Hematopoietic multipotent progenitor cell (in vitro differentiated cells): ENCODE measurements at places on chromosomes 3 and 15.

DNA sequence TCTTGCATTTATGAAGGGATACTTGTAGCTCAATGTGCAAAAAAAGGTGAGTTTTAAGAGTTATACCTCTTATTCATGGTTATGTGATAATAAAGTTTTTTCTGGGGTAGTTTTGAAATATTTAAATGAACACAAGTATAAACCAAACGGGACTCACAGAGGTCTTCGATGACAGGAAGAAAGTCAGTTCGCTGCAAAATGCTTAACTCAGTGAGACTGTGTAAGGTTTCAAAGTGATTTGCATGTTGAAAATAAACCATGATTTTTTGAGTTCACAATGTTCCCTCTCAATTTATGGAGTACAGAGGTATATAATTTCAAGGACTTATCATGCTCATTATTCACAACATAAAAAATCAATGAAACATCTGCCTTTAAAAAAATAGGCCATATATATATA, 36.3 kb upstream of the MYH15 start:
- DNase-seq = no peak

GRCh38 chr3:168467115-168467714, 371.5 kb upstream of the GOLIM4 start:
- peak; percentile 75 for DNase-seq

- no peak for DNase-seq
Observed at GRCh38 chr3:87367736-87368135, 91.4 kb upstream of the POU1F1 start.

DNA sequence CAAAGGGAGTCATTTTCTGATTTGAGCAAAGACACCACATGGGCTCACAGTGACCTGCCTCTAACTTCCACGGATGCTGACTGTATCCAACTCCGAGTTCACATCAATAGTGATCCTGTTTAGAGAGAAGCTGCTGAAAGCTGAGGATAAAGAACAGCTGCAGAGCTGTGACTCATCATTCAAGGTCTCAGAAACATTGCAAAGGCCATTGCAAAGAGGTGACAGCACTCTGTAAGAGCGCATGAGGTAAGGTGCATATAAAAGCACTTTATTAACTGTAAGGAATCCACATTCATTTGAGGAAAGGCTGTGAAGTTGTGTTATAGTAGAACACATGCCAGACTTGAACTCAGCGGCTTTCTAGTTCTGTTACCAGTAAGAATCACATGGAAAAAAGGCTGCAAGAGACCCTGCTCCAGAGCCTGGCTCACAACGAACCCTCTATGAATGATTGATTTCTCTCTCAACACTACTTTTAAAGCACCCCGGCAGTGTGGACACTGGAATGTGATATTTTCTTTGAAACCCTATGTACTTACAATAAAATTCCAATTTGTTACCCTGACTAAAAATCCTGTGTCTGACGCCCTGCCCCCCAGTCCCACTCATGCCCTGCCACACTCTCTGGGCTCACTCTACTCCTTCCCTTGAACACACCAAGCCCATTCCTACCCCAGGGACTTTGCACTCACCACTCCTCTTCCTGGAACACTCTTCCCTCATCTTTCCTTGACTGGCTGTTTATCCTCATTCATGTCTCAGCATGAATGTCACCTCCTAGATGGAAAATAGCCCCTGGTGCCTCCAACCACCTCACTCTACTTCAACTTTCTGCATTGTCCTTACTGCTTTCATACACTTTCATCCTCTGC, 111.2 kb downstream of the LSM3 start:
- no peak for DNase-seq

DNA sequence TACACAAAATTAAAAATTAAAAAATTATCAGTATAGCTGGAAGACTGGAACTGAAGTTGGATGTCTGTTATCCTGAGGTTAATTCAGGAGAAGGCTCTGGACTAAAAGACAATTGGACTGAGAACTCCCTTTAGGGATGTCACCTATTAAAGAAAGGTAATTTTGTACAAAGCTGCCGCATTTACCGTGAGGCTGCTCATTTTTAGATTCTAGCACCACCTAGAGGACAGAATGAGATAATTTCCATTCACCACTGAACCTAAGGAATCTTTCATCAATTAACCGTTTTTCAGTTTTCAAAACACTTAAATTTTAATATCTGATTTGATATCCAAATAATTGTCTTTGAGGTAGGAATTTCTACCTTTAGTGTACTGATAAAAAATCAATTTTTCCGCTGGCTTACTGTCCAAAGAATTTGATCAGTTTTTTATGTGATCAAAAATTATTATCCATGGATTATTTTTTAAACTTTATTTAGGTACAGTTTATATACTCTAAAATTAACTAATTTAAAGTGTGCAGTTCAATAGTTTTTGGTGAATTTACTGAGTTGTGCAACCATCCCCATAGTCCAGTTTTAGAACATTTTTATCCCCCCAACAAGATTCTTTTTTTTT, 106.7 kb upstream of the TNIK start:
- peak; percentile 29 for DNase-seq

GRCh38 chr3:142844339-142844977, 44.4 kb downstream of the PCOLCE2 start:
- no peak for DNase-seq

- no peak for DNase-seq
Observed at GRCh38 chr3:46386205-46386604, 15.5 kb downstream of the CCR5 start.

DNA sequence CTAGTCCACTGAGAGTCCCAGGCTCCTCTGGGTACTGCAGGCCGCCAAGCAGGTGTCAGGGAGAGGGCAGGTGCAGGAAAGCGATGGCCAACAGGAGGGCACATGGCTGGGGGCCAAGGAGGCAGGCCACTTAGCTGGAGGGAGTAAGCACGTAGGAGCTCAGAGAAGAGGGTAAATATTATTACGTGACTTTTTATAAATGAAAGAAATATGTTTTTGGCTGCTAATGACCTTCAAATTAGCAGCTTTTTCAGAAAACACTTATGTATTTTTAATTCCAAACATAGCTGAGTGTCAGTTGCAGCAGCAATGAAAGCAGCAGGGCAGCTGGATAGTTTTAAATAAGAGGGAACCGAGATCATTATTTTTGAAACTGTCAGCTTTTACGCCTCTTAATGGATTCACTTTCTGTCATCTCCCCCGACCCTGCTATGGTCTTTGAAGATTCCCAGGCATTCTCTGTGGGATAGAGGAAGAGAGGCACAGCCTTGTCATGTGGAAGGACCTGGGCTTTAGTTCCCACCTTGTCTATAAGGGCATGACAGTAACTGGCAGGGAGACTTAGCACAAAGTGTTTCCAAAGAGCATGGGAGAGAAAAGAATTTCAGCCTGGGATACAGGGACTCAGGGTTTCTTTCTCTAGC, 477.1 kb downstream of the EPHB1 start:
- no peak for DNase-seq

DNA sequence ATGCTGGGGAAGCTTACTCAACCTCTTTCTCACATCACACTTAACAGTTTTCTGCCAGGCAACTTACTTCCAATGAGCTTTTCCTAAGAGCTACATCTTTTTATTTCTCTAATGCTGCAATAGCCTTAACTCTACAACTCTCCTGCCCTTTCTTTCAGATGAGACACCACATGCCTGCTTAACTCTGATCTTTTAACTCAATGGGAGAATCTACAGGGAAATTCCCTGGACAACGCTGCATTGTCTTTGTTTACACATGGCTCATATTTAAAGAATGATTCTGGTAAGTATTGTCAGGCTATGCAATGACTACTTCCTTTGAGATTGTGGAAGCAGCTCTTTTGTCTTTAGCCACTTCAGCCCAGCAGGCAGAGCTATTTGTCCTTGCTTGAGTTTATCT, 353.1 kb upstream of the BCHE start:
- DNase-seq = no peak

GRCh38 chr3:107620534-107620933, 97.8 kb downstream of the BBX start:
- DNase-seq = no peak

DNA sequence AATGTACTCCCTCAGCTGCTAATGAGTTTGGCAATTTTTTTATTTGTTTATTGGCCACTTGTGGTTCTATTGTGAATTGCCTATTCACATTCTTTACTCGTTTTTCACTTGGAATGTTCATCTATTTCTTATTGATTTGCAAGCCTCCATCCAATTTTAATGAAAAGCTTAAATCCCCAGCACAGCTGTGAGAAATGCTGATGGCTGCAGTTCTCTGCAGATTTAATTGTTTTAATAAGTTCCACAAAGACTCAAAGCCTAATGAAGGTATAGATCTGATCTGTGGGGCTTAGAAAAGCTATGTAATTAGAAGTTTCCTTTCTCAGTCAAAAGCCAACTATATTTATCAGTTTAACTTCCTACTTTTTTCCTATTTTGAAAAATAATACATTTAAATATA, 41.5 kb downstream of the LYZL4 start:
- no peak for DNase-seq

GRCh38 chr15:40290918-40291574, 8.2 kb upstream of the ANKRD63 start:
- DNase-seq = no peak

- no peak for DNase-seq
Observed at GRCh38 chr15:38893925-38894242, 329.3 kb upstream of the RASGRP1 start.

DNA sequence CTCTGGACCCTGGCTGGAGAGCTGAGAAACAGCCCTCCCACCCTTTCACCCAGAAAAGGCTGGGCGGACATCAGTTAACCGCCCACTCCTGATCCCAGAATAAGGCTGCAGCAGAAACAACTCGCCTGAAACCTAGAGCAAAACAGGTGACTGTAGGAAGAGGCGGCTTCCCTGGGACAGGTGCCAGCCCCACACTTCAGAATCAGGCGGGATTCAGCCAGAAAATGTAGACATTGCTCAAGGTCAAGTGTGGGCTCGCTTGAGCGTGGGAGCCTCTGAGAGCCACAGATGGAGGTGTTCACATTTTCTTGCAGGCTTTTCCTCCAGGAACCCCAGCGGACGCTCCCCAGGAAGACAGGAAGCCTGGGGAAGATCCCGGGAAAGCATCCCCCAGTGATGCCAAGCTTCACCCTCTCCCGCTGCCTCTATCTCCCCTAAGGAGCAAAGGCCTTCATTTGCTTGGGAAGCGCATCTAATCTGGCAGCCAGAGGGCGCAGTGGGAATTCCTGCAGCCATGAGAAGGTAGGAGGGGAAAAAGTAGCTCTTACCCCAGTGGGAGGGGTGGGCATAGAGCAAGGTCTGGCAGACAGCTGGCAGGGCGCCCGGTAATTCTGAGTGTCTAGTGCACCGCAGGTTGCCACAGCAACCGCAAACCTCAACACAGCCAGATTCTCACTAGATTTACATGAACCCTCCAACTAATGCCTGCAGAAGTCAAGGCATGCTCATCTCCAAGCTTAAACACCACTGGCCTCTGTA, 77.7 kb downstream of the OCA2 start:
- peak; percentile 84 for DNase-seq

DNA sequence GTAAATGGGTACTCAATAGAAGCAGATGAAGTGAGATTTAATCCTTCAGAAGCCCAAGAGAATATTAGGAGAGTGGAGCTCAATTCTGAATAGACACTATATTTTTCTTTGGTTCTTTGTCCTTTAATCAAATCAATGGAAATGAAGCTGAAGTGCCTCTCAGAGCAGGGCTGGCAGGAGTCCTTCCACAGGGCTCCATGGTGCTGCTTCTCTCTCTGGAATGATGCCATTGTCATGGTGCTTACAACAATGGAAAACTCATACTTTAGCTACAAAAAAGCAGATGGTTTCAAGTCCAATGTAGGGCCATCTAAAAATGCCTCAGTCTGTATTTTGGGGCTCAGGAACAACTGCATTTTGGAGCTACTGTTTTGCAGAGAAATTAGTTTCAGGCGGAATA, 125.1 kb downstream of the SNRK start:
- no peak for DNase-seq

GRCh38 chr3:95029644-95030043, 966.8 kb downstream of the NSUN3 start:
- no peak for DNase-seq

DNA sequence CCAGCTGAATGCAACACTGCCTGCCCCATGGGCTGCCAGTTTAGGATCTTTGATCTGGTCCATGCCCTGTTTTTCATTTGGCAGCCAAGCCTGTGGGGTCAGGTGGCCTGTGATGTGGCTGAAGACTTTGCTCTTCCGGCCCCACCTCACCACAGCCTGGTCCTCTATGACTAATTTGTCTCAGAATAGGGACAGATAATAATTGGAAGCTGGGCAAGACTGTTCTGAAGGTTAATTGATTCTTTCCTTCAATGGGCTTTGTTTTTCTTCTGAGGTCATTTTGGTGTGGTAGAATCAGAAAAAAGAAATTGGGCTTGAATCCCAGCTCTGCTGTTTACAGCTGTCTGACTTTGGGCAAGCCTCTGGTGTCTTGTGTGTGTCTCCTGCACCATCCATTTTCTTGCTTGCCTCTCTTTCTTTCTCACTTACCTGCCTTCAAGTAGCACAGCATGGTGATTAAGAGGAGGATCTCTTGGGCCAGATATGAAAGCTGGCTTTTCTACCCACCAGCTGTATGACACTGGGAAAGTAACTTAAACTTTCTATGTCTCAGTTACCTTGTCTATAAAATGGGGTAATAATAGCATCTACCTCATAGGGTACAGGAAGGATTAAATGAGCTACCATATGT, 24.2 kb downstream of the ABHD2 start:
- no peak for DNase-seq

- DNase-seq = no peak
Observed at GRCh38 chr15:67807836-67808235, 17.5 kb upstream of the SKOR1 start.

- DNase-seq = no peak
Observed at GRCh38 chr15:69881766-69882165, 216.0 kb downstream of the TLE3 start.

GRCh38 chr3:146404436-146404835, 64.9 kb downstream of the PLSCR2 start:
- DNase-seq = no peak

- DNase-seq = no peak
Observed at GRCh38 chr3:127296166-127296565, 8.3 kb upstream of the PRR20G start.

DNA sequence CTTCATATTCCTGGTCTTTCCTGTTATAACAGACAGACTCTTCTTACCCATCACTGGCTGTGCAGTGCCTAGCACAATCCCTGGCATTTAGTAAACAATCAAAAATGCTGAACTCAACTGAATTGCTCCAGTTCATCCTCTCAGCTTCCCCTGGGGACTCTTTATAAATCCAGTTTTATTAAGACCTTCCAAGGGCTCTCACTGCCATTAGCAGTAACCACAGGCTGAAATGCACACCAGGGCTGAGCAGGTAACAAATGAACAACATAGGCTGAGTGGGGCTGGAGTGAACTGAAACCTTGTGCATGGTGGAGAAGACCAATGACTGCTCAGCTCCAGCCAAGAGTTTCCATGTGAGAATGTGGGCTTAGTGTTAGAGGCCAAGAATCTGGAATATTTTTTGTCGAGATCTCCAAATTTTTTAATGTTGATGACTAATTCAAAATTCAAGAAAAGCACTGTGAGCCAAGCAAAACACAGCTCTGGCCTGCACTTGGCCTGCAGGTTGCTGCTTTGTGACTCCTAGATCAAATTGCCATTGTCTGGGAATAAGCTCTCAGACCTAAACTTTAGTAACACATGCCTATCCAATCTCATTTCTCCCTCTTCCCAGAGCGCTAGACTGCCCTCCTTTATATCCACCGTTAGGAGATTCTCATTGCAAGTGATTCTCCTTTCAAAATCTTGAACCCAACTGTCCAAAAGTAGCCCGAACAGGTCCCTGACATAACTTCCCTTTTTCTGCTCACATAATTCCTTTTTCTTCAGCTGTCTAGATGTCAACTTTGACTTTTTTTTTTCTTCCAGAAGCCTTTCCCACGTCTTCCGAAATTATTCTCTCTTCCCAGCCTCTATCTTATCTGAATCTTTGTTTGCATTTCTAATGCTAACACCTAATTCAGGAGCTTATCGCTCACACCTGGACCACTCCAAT, 7.4 kb downstream of the SQOR start:
- DNase-seq = no peak

- DNase-seq = no peak
Observed at GRCh38 chr15:70249616-70250015, 151.9 kb upstream of the TLE3 start.
